ENCODE measurements at places on chromosomes 11 and 22. TPM values are rescaled to one million over a fixed set of nuclear protein-coding genes. Genes with fewer than 3 reads are reported as not detected.

DNA sequence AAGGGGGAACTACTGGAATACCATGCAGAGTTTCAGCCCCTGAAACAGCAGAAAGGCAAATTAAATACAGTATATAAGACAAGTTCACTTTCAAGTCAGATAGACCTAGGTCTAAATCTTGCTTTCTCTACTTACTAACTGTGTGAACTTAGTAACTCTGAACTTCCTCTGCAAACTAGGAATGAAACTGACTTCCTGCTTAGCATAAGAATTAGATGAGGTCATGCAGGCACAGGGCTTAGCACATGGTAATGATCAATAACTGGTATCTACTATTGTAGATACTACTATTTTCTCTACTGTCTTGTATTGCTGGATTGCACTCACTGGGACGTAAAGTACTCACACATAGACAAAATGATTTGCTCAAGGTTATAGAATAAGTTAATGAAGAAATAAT is 51.5 kb upstream of the MTNR1B start:
- no peaks in the 10 kb centered on the region for H3K4me1 ChIP-seq
- H3K27me3 ChIP-seq = no peaks in the 10 kb centered on the region
- no peak for DNase-seq

Gene SHANK2
- 28.6 TPM for total RNA-seq

Gene SUSD2
- total RNA-seq = 0.79 TPM

DNA sequence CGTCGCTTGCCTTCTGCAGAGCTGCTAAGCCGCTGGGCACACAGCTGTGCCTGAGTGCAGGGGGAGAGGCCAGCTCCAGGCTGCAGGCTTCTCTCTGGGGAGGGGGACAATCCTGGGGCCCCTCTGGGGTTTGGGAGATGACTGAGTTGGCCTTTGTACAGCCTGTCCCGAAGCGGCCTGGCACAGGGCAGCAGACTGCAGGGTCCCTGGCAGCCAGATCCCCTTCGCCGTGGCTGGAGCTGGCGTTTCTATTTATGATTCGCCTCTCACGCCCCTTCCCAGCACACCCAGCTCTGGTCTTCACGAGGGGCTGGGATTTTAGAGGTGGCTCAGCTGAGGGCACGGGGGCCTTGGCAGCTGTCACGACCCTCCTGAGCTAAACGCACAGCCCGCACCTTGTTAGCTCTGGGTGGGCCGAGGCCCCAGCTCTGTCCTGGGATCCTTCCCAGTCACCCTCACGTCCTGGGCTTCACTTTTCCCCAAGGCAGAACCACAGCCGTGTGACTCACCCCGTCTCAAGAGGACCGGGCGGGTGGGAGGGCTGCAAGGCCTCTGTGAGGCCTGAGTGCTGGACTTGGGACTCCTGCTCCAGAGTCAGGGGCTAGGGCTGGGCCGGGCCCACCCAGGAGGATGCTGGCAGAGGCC is 18.4 kb downstream of the OSBPL5 start:
- no peaks in the 10 kb centered on the region for H3K4me1 ChIP-seq
- DNase-seq = no peak
- H3K27ac ChIP-seq = no peak overlapping the region
- no peaks in the 10 kb centered on the region for H3K27me3 ChIP-seq
- no peak overlapping the region for H3K4me3 ChIP-seq

Gene SHISAL1
- 0.31 TPM for total RNA-seq

GRCh38 chr11:9787981-9788521 is 124.2 kb downstream of the SWAP70 start:
- H3K4me3 ChIP-seq = no peak overlapping the region
- no peak overlapping the region for H3K27ac ChIP-seq
- no peak for DNase-seq
- H3K4me1 ChIP-seq = no peaks in the 10 kb centered on the region

All from right lobe of liver (tissue), 6 donors.